ENCODE measurements at places on chromosomes 5 and 9.

DNA sequence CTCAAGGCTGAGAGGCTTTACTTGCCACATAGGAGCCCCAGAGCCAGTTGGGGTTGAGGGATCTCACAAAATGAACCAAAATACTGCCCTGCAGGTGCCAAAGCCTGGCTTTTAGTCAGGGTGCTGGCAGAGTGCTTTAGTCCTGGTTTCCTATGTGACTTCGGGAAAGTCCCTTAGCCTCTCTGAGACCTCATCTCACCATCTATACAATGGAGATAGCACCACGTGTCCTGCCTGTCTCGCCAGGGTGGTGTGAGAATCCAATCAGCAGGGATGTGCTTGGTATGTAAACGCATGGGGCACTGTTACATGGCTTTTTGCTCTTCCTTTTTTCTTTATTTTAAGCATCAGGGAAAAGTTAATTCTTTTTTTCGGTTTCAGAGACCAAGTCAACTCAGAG is 68.3 kb downstream of the SHB start:
- DNase-seq: no peak

- DNase-seq: no peak
Observed at GRCh38 chr9:120974921-120975320, 48.3 kb upstream of the TRAF1 start.

- DNase-seq: no peak
Observed at GRCh38 chr9:78777747-78778146, 480.8 kb downstream of the PSAT1 start.

- no peak for DNase-seq
Observed at GRCh38 chr5:16502866-16503265, 37.3 kb upstream of the ZNF622 start.

- DNase-seq: no peak
Observed at GRCh38 chr9:135046739-135047350, 40.6 kb upstream of the OLFM1 start.

- no peak for DNase-seq
Observed at GRCh38 chr5:10538789-10539686, 24.8 kb upstream of the ANKRD33B start.

DNA sequence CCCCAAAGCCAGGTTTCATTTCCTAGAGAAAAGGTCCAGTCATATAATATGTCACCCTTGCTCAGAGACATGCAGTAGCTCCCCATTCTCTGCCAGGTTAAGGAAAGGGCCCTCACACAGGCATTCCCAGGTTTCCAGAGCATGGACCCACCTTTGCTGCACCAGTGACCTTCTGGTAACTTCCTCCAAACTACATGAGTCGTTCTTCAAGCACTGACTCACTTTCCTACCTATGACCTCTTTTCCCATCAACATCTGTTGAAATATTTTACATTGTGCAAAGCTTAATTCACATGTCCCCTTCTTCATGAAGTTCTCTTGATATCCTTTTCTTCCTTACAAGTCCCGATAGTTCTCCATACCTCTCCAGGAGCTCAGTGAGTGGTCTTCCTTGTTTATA is 25.9 kb downstream of the SH3TC2 start:
- DNase-seq: no peak

DNA sequence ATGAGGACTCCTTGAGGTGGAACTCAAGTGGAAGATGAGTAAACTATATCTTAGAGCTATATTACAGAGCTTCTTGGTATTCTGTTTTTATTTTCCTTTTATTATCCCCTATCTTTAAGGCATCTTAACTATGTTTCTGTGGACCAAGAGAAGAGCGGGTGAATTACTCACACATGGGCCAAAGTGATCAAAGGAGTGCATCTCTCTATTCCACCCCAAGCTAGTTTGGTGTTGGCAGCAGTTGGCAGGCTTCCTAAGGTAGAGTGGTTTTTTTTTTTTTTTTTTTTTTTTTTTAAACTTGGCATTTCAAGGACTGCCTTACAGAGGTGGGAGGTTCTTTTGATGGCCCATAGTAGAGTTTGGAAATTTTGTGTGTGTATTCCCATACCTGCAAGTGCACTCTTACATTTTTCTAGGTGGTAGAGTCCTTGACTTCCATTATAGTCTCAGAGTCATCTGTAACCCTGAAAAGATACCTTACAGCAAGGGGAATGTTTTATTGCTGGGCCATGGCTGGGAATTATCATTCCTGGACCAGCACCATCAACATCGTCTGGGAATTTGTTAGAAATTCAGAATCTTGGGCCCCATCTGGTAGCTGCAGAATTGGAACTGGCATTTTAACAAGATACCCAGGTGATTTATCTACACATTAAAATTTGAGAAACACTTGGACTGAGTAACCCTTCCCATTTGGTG is 51.0 kb downstream of the ARHGAP26 start:
- no peak for DNase-seq

- no peak for DNase-seq
Observed at GRCh38 chr5:78025540-78025939, 249.4 kb upstream of the TBCA start.

GRCh38 chr5:77310494-77311213 is 100.2 kb downstream of the PDE8B start:
- no peak for DNase-seq

DNA sequence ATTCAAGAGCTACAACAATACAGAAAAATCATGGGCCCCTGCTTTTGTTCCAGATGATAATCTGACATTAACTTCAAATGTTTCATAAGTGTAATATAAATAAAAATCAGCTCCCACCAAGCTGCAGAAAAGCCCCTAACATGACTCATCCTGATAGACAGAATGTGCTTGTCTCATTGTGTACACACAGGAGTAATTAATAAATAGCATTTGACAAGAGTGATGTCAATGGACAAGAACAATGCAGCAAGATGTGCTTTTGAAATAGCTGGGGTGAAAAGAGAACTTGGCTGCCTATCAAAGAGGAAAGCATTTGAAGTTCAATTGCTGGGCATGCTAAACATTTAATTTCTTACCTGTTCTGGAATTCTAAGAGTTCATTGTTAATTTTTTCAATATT is 79.2 kb downstream of the DNAH5 start:
- DNase-seq: no peak
